ENCODE measurements at places on chromosomes 11 and 22. TPM values are rescaled to one million over a fixed set of nuclear protein-coding genes. Genes with fewer than 3 reads are reported as not detected.

DNA sequence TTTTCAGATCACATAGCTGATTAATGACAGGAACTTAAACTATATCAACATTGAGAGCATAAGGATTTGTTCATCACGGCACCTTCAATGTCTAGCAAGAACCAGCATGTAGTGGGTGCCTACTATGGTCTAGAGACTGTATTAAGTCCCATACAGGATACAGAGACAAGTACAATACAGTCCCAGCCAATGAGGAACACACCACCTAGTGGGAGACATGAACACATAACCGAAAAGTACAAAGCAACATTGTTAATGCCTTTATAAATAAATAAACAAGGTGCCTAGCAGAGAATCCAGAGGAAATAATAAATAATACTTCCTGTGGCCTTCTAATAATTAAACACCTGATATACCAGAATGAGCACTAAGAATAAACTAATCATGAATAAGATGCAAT, 87.7 kb upstream of the OPCML start:
- DNase-seq = no peak

DNA sequence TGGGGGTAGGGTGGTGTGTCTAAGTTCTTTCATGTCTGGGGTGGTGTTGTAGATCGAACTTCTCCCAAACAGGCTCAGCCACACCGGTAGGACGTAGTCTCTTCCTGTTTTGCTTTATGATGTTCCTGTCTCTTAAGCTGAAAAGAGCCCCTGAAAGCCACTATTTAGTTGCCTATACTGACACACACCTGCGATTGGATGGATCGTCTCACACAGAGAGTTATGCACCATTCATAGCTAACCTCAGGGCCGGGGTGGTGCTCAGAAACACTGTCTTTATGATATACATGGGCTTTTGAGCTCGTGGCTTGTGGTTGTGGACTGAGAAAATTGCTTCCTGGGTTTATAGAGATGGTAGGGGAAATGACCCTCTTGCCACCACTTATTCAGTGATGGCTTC, 137.6 kb downstream of the TEAD1 start:
- no peak for DNase-seq

- DNase-seq = no peak
Observed at GRCh38 chr11:44811841-44812448, 85.2 kb downstream of the TSPAN18 start.

DNA sequence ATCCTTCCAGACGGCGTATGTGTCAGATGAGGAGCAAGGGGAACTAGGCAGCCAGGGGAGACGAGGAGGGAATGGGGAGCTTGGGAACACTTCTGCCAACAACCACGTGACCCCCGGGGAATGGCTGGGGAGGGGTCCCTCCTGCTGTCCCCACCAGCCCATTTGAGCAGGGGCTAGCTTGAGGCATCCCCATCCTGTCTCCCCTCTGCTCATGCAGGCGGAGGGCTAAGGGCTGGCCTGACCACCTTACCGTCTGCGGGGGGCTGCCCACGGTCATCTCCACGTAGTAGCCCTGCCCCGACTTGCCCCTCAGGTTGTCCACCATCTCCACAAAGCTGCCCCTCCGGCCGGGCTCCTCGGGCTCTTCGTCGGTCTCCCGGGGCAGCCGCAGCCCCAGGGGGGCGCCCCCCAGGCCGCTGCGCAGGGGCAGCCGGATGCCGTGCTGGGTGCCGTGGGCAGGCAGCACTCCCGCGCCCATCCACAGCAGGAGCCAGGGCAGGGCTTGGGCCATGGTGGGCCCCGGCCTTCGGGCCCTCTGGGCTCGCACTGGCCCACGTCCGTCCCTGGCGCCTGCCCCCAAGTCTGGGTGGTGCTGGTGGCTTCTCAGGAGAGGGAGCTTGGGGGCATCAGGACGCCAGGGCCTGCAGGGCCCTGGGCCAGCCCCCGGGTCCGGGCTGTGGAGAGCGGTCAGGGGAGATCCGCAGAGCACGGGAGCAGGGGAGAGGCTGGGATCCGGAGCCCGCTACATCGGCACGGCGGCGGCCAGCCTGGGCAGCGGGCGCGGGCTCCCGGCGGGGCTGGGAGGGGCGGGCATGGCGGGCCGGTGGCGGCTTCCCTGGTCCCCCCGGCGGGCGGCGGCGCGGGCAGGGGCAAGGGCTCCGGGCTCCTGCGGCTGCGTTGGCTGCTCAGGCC, 515 bp downstream of the BACE1 start:
- no peak for DNase-seq

DNA sequence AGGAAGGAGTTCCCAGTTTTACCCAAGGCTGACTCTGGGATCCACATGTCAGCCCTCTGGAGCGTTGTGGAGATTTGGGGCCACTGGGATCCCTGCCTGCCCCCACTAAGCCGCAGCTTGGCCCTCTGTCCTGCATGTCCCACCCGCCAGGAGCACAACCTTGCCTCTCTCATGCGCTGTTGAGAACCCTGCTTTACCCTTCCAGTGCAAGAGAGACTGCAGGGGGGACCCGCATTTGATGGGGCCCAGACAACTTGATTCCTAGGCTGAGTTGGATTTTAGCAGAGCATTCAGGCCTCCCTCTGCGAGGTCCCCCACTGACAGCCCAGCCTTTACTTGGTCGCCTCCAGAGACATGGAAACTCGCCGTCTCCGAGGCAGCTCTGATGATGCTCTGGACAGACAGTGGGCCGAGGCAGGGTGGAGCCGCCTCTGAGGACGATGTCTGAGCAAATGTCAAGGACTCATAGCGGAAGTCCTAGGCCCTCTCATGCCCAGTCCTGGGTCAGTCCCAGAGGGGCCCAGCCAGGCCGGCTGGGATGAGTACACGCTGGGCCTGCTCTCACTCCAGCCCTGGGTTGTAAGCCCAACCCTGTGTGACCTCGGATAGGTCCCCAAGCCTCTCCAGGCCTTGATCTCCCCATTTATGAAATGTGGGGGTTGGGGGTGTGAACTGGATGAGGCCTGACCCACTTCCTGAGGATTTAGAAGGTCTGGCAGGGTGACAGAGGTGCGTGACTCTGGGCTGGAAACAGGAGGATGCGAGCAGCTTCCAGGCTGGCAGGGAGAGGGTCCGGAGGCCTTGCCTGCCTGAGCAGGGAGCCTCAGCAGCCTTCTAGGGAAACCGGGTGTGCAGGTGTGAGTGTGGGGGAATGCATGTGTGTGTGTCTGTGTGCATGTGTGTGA, 630 bp downstream of the CD5 start:
- DNase-seq = no peak

DNA sequence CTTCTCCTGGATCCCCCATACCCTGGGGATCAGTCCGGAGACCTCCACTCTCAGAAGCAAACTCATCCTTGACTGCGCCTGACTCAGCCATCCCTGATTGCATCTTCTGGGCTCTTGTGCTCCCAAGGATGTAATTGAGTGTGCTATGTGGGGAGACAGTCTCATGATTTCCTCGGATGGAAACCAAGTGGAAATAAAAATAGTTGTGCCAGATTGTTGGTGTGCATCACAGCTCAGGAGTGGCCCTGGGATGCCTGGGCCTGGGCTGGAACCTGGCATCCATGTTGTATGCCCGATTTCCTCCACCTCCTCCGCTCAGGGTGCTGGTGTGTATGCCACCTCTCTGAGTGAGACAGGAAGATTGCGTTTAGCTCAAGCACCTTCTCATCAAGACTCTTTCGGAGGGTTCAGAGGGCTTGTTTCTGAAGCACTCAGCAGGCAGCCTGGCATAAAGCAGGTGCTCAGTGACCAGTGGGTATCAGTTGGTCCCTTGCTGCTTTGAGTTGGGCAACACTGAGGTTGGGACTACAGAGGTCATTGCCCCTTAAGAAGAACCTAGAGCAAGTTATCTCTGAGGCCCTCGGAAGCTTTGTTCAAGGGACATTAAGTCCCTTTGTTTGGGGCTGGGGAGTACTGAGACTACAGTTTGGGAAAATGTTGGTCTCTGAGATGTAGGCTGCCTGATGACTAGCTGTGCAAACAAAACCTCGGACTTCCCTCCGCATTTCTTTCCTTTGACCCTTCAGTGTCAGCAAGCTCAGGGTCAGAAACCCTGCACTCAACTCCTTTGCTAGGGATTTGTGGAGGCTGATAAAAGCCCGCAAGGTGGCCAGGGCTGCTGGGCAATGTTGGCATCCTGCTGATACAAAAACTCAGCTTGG, 24.8 kb upstream of the MICAL2 start:
- DNase-seq = no peak

- peak; percentile 63 for DNase-seq
Observed at GRCh38 chr11:120172054-120172911, 34.4 kb upstream of the TRIM29 start.

DNA sequence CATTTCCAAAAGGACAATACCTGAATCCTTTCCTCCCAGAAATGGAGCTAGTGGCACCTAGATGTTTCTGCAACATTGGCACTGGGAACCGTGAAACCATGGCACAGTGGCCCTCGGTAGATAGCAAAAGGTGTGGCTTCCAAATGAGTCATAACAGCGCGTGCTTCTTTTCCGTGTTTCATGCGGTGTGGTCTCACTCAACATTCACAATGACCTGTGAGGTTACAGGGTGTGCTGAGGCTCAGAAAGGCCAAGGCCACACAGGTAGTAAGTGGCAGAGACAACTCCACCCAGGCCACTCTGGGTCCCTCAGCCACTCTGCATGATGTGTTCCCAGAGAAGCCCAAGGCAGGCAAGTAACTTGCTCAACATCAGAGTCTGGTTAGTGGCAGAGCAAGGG, 67.4 kb downstream of the TP53I11 start:
- DNase-seq = peak; percentile 54

DNA sequence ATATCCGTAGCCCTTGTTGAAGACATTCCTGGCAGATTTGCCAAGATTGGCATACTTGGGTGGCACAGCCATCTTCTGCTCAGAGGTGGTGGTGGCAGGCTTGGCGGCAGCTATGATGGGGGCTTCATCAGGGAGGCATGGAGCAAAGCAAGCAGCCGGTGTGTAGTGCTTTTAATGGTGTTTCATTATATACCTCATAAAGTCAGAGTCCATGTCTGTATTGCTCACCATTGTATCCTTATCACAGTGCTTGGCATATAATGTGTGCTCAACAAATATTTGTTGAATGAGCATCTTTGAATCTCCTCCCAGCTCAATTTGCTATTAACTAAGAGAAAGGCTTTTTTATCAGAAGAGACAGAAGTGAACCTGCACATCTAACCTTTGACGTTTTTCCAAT, 7.8 kb upstream of the DNHD1 start:
- no peak for DNase-seq

Gene OR52E4
- total RNA-seq = not detected

Gene DMC1
- total RNA-seq = 5.6 TPM
